ENCODE measurements at places on chromosomes 12 and 14. TPM values are rescaled to one million over a fixed set of nuclear protein-coding genes. Genes with fewer than 3 reads are reported as not detected.
A peak's percentile ranks its signal among the peaks of the same experiment; 100 is the strongest.

Gene DRAM1
- total RNA-seq: 158 TPM

Gene AQP6
- not detected for total RNA-seq

Gene CCND2
- total RNA-seq: 64.1 TPM

GRCh38 chr12:118734266-118734665, 247.1 kb upstream of the SRRM4 start:
- H3K27me3 ChIP-seq: no peaks in the 10 kb centered on the region
- no peak overlapping the region for H3K27ac ChIP-seq
- H3K4me1 ChIP-seq: no peaks in the 10 kb centered on the region

DNA sequence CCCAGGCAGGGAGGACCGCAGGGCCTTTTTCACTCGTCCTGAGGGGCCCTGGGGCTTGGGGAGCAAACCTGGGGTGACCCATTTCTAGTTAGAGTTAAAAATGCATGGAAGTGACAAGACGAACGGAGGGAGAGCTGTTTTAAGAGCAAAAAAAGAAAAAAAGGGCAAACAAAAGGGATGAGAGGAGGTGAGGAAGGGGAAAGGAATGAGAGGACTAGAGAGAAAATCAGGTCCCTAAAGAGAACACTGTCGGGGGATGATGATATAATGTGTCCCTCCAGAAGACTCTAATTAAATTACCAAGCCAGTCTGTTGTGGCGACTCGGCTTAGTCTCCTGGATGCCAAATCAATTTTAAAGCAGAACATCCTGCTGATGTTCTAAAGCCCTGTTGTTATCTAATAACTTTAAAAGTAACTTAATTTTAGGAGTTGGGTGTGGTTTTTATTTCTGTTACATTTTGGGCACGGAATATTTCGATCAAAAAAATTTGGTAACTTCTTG, 1.1 kb downstream of the ANO6 start:
- peak overlapping the region; percentile 94 for H3K27ac ChIP-seq
- H3K4me3 ChIP-seq: peak overlapping the region; percentile 68
- DNase-seq: no peak
- H3K27me3 ChIP-seq: no peaks in the 10 kb centered on the region
- no peaks in the 10 kb centered on the region for H3K36me3 ChIP-seq
- H3K4me1 ChIP-seq: peaks cover 12% of the 10 kb centered on the region

DNA sequence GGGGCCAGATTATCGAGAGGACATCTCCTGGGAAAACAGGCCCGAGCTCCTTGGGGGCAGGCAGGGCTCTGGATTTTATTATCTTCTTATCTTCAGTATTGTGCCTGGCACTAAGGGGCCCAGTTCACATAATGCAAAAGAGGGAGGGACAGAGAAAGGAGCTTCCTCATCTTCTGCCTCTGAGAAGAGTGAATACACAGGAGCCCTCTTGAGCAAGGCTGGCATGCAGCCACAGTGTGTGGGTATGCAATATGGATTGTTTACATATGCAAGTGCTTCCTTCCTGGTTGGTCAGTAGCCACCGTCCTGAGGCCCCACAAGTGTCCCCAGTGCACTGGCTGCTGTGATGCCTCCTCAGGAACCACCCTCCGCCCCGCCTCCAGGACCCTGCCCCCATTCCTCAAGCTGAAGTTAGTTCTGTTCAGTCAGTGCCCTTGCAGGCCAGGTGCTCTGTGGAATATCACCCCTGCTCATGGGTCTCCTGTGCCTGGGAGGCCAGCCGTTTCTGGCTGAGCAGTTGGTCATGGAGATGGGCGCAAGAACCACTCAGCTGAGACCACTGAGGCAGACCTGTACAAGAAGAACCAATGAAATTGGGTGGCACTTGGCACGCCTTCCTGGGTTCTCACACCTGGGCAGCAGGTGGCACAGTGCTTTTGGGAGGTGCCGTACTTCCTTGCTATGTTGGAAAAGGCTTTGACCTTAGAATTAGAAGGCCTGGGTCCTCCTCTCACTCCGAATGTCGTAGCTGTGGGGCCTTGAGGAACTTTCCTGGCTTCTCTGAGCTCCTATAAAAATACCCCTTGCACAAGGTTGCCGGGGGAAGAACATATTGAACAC, 35.1 kb upstream of the ACTN1 start:
- no peaks in the 10 kb centered on the region for H3K36me3 ChIP-seq
- no peak overlapping the region for H3K27ac ChIP-seq
- peaks cover 16% of the 10 kb centered on the region for H3K4me1 ChIP-seq
- H3K4me3 ChIP-seq: no peak overlapping the region
- DNase-seq: peak; percentile 43

GRCh38 chr14:104678901-104679705, 10.3 kb upstream of the INF2 start:
- no peaks in the 10 kb centered on the region for H3K27me3 ChIP-seq
- H3K36me3 ChIP-seq: no peaks in the 10 kb centered on the region
- peaks cover 57% of the 10 kb centered on the region for H3K4me1 ChIP-seq

- H3K27me3 ChIP-seq: no peaks in the 10 kb centered on the region
- peaks cover 12% of the 10 kb centered on the region for H3K4me1 ChIP-seq
- no peak for DNase-seq
- no peaks in the 10 kb centered on the region for H3K36me3 ChIP-seq
Observed at GRCh38 chr12:57011438-57012424, 4.6 kb downstream of the TAC3 start.

- no peaks in the 10 kb centered on the region for H3K36me3 ChIP-seq
- H3K4me3 ChIP-seq: no peak overlapping the region
- H3K27me3 ChIP-seq: no peaks in the 10 kb centered on the region
- H3K4me1 ChIP-seq: peaks cover 3% of the 10 kb centered on the region
Observed at GRCh38 chr12:15151161-15152091, 69.8 kb downstream of the RERG start.

- DNase-seq: no peak
- no peak overlapping the region for H3K27ac ChIP-seq
- no peaks in the 10 kb centered on the region for H3K27me3 ChIP-seq
Observed at GRCh38 chr12:31931796-31932715, 27.2 kb upstream of the RESF1 start.

DNA sequence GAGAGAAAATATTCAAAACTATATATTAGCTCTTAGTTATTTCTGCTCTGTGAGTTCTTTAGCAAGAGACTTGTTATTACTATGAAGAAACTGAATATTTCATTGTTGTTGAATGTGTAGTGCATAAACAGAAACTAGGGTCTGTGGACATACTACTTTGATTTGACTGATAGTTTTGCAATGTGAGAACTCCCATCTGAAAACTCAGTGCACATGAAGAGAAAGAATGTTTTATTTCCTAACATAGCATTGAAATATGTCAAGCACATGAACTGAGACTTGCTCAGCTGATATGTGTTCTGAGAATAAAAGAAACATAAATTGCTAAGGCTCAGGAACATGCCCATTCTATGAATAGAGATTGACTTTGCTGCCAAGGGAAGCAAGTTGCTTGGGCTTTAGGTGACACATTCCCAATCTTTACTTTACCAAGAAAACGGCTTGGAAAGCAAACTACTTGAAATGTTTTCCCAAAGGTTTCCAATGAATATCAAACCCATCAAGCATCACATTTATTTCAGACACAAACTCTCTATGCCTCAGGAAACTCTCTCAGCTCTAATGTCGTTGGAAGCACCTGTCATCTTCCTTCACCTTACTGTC, 290.4 kb downstream of the SLC16A7 start:
- H3K27me3 ChIP-seq: no peaks in the 10 kb centered on the region
- no peaks in the 10 kb centered on the region for H3K4me1 ChIP-seq
- no peak overlapping the region for H3K27ac ChIP-seq
- no peak for DNase-seq

DNA sequence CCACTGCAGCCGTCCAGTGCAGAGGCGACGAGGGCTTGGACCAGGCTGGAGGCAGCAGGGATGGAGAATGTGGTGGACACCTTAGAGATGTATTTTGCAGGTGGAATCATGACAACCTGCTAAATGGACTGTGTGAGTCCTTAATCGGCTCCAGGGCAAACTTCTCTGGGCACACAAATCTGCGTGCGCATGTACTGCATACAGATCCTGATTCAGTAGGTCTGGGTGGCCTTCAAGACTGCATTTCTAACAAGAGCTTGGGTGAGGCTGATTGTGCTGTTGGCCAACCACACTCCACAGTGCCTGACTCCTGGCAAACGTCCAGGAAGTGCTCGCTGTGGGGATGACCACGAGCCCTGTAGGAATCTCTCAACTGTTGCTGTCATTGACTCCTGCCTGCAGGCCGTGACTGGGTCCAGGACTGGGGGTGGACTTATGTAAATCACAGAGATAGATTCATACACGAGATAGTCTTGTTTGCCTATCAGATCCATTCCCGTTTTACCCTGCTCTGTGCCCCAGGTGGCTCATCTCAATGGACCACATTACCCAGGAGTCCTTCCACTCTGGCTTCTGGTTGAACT, 27.2 kb downstream of the JDP2 start:
- no peak for DNase-seq
- no peaks in the 10 kb centered on the region for H3K27me3 ChIP-seq
- H3K4me3 ChIP-seq: no peak overlapping the region
- H3K27ac ChIP-seq: peak overlapping the region; percentile 24
- peaks cover 42% of the 10 kb centered on the region for H3K36me3 ChIP-seq

- no peaks in the 10 kb centered on the region for H3K4me1 ChIP-seq
- no peak overlapping the region for H3K27ac ChIP-seq
- H3K4me3 ChIP-seq: no peak overlapping the region
Observed at GRCh38 chr12:98674841-98675240, 29.8 kb downstream of the APAF1 start.

DNA sequence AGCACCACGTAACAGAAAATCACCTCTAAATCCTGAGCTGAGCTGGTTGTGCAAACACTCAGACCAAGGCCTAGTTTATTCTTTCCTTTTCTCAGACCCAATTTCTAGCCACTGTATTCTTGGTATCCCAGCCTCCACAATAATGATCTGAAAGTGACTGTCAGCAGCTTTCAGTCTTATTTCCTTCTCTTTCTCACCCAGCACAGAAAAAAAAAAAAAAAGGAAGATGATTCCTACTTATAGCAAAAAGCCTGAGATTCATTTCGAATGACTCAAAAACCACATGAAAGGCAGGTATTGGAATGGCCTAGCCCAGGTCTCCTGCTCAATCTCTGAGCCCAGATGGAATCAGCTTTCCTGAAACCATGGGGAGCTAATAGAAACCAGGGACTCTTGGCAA, 298.6 kb upstream of the PPFIA2 start:
- no peaks in the 10 kb centered on the region for H3K36me3 ChIP-seq
- no peak for DNase-seq
- H3K4me3 ChIP-seq: no peak overlapping the region

GRCh38 chr14:71321574-71322315, 414.5 kb downstream of the PCNX1 start:
- H3K27ac ChIP-seq: peak overlapping the region; percentile 100
- no peak for DNase-seq
- no peaks in the 10 kb centered on the region for H3K36me3 ChIP-seq
- peaks cover 36% of the 10 kb centered on the region for H3K4me1 ChIP-seq
- H3K27me3 ChIP-seq: no peaks in the 10 kb centered on the region

GRCh38 chr14:61125041-61125866, 144.2 kb downstream of the SLC38A6 start:
- DNase-seq: no peak
- H3K4me3 ChIP-seq: no peak overlapping the region
- no peaks in the 10 kb centered on the region for H3K4me1 ChIP-seq

DNA sequence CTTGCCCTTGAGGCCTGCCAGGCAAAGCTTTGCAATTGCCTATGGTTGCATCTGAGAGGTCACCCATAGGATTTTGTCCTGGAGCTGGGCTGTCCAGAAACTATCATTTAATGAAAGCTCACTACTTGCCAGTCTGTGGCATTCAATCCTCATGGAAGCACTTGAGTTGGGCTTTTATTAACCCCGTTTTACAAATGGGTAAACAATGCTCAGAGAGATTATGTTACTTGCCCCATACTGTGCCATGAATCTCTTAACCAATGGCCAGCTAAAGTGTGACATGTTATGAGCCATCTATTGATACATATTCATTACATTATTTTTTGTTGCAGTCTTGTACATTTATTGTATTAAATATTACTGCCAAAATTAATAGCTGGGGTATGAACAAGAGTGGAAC, 35.9 kb downstream of the PDZRN4 start:
- DNase-seq: no peak
- no peaks in the 10 kb centered on the region for H3K36me3 ChIP-seq
- no peak overlapping the region for H3K4me3 ChIP-seq
- no peaks in the 10 kb centered on the region for H3K4me1 ChIP-seq
- no peak overlapping the region for H3K27ac ChIP-seq

DNA sequence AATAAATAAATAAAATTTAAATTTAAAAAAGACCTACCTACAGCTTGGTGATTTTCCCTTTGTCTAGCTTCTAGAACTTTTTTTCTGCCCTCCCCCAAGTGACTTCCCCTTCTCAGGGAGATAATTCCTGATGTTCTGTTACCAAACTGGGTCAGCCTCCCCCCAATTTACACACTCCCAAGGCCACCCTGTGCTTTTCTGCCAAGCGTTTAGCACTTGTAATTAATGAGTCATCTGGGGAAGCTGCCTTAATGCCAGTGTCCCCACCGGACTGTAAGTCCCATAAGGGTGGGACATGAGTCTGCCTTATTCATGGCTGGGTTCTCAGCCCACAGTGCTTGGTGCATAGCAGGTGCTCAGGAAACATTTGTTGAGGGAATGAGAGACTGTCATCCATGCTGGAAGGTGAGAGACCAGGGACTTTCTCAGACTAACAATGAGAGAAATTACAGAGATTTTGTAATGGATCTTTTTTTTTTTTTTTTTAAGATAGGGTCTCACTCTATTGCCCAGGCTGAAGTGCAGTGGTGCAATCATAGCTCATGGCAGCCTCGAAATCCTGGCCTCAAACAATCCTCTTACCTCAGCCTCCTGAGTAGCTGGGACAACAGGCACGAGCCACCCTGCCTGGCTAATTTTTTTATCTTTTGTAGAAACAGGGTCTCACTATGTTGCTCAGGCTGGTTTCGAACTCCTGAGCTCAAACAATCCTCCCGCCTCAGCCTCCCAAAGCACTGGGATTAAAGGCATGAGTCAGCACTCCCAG, 106.8 kb downstream of the PHETA1 start:
- no peaks in the 10 kb centered on the region for H3K4me1 ChIP-seq
- H3K36me3 ChIP-seq: no peaks in the 10 kb centered on the region
- H3K4me3 ChIP-seq: no peak overlapping the region
- no peak for DNase-seq

- no peaks in the 10 kb centered on the region for H3K4me1 ChIP-seq
- H3K4me3 ChIP-seq: no peak overlapping the region
- H3K36me3 ChIP-seq: no peaks in the 10 kb centered on the region
- no peak overlapping the region for H3K27ac ChIP-seq
- H3K27me3 ChIP-seq: no peaks in the 10 kb centered on the region
Observed at GRCh38 chr14:96071561-96071960, 32.4 kb downstream of the C14orf132 start.

- H3K4me1 ChIP-seq: no peaks in the 10 kb centered on the region
- H3K27me3 ChIP-seq: no peaks in the 10 kb centered on the region
- no peak for DNase-seq
- no peak overlapping the region for H3K27ac ChIP-seq
- no peak overlapping the region for H3K4me3 ChIP-seq
Observed at GRCh38 chr14:100602621-100603230, 15.5 kb upstream of the BEGAIN start.

DNA sequence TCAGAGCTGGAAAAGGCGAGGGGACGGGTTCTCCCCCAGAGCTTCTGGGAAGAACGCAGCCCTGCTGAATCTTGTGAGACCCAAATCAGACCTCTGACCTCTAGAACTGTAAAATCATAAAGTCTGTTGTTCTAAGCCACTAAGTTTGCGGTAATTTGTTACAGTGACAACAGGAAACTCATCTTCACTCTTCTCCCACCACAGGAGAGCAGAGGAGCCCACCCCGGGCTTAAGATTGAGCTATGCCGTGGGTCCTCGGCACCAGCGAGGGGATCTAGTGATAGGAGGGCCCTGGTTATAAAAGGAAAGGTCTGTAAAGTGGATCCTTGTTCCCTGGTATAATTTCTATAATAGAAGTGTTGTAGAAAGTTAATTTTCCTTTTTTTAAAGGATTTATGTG, 7.6 kb downstream of the MLXIP start:
- DNase-seq: no peak
- no peaks in the 10 kb centered on the region for H3K27me3 ChIP-seq
- H3K4me1 ChIP-seq: peaks cover 92% of the 10 kb centered on the region
- no peaks in the 10 kb centered on the region for H3K36me3 ChIP-seq
